ENCODE measurements at places on chromosomes 13 and 19.

DNA sequence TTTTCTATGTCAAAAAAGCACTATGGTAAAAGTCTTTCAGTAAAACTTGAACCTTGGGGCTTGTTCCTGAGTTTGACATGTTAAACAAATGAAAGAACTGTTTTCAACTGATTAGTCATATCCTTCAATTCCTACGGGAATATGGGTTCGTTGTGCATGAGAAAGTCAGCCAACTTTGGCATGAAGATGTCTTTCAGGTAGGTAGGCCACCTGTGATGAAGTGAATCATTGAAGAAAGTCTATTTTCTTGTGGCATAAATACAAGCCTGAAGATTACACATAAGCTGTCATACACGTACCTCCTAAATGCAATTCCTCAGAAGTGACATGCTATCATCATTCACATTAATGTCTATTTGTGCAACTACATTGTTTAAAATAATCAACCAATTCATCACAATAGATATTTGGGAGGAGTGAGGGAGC, 513.0 kb downstream of the IRS2 start:
- DNase-seq = no peak

DNA sequence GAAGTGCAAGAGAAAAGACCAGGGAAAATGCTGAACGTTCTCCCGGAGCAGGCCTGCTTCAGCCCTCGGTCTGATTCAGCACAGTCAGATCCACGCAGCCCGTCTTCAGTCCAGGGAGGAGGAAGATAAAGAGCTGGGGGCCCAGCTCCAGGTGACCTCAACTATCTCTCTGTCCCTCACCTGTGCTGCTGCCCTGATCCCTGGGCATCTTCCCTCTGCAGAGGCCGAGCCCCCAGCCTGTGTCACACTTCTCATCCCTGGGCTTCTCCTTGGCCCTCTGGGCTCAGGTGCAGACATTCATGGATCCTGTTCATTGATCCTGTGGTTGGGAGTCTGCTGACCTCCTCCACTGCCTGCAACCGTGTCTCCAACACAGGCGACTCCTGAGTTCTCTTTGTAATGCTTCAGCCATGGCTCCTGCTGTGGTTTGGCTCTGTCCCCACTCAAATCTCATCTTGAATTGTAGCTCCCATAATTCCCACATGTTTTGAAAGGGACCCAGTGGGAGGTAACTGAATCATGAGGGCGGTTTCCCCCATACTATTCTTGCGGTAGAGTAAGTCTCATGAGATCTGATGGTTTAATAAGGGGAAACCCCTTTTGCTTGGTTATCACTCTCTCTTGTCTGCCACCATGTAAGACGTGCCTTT, 27.9 kb downstream of the COL4A2 start:
- no peak for DNase-seq

GRCh38 chr19:53389978-53390377, 5.0 kb upstream of the ZNF765 start:
- no peak for DNase-seq

DNA sequence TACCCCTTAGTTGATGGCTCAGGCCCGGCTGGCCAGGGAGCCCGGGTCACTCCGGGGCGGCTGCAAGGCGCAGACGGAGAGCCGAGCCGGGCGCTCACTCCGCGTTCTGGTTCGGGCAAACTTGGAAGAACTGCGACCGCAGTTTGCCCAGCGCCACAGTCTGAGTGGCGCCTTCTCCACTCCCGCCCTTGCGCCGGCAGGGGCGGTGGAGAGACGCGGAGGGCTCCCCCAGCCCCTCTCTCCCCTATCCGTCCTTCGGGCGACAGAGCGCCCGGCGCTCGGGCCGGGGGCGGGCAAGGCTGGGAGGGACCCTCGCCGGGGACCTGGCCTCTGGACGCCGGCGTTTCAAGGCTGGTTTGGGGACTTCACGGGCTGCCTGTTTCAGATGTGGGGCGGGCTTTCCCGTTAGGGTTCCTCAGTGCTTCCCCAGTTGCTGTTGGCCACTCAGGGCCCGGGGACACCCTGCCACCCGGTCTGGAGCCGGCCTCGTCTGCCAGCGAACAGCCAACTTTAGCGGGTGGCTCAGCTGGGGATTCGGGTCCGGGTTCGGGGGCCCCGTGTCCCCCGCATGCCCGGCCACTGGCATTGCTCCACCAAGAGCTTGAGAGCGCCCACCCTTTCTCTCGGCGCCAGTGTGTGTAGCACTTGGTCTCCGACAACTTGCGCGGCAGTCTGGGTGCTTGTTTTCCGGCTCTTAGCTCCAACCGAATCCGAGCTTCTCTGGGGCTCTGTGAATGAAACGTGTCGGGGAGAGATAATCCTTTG, 1.5 kb downstream of the GPC6 start:
- DNase-seq = no peak

DNA sequence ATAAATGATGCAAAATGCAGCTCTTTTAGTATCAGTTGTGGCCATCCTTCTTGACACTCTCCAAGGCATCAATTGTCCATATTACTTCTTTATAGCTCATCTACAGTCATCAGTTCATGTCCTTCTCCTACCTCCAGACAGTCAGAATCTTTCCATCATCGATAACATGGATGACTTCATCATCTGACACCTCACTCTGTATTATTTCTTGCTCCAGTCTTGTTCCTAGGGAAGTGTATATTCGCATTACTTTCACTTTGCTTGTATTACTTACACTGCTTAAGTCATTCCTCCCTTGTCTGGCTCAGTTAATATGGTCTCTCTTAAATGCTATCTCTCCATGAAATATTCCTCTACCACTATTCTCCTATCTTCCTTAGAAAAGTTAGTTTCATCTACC, 999.1 kb upstream of the SLC10A2 start:
- DNase-seq = no peak

DNA sequence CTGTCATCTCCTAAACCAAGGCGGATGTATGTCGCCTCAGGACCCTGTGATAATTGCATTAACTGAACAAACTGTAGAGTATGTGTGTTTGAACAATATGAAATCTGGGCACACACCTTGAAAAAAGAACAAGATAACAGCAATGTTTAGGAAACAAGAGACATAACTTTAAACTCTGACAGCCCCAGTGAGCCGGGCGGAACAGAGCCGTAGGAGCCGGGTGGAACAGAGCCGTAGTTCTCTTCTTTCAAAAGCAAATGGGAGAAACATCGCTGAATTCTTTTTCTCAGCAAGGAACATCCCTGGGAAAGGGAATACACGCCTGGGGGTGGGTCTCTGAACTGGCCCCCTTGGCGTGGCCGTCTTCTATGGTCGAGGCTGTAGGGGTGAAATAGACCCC, 31.8 kb upstream of the ZNF675 start:
- no peak for DNase-seq

DNA sequence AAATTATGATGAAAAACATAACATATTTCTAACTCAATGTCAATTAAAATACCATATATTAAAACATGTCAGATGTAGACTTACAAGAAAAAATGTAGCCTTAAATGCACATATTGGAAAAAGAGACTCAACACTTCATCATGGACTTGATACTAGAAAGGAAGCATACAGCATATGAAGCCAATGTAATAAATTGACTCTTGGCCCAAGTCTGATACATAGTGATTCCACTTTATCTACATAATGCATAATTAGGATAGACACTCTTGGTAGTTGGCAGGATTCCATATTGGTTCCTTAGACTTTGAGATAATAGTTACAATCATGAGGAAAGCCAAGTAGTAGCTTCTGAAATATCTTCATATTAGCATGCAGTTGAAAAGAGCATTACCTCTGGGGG, 1067.0 kb downstream of the PCDH17 start:
- no peak for DNase-seq

DNA sequence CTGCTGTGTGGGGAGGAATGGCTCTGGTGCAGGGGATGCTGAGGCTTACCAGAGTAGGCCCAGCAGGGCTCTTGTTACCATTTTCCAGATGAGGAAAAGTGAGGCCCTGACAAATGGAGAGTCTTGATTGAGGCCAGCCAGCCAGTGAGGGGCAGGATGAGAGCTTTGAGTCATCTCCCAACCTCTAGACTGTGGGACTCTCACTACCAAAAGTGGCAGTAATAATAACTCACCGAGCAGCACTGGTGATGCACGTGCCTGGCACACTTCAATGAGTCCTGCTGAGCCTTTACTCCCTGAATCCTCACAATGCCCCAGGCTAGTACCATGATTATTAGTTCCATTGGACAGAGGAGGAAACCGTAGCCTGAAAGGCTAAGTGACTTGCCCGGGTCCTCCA, 7.8 kb downstream of the CIC start:
- no peak for DNase-seq

- peak; percentile 80 for DNase-seq
These were observed 8.0 kb downstream of the LILRB4 start for GRCh38 chr19:54670576-54671357.

- DNase-seq = no peak
These were observed 316.2 kb downstream of the MTUS2 start for GRCh38 chr13:29136341-29136740.

DNA sequence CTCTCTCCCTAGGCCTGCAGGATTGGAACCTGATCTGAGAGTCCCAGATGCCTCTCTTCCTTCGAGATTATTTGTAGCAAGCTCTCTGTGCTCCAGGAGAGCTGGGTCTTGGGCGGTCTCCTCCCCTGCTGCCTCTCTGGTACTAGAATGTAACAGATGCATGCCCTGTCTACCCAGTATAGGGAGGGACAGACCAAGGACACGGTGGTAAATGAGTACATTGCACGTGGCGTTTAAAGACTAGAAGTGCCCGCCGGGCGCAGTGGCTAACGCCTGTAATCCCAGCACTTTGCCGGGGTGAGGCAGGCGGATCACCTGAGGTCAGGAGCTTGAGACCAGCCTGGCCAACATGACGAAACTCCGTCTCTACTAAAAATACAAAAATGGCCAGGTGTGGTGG, 11.7 kb downstream of the SLC27A1 start:
- no peak for DNase-seq

DNA sequence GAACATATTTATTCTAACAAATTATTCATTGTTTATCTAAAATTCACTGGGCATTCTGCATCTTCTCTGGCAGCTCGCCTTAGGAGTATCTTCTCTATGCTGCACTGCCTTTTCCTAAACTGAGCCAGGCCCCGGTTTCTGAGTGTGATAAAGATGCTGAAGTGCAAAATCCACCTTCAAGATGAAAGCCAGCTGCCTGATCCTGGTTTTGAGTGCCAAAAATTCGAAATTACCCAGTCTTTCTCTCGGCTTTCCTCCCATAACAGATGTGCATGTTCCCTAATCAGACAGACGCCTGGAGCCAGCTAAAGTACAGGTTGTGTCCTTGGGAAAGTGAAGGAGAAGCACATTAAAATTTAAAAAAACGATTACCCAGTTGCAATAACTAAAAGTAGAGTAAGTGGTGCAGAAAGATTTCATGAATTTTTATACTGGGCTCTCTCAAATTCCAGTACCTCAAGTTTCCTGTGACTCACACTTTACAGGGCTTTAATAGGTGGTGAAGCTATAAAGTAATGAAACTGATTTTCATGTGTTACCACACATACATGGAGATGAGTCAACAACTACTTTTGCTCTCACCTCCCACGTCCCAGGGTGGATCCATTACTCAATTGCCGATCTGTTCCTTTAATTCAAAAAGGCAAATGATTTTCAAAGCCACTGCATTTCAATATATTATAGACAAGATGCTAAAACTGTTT, 65.0 kb upstream of the GTF2F2 start:
- DNase-seq = peak; percentile 46

DNA sequence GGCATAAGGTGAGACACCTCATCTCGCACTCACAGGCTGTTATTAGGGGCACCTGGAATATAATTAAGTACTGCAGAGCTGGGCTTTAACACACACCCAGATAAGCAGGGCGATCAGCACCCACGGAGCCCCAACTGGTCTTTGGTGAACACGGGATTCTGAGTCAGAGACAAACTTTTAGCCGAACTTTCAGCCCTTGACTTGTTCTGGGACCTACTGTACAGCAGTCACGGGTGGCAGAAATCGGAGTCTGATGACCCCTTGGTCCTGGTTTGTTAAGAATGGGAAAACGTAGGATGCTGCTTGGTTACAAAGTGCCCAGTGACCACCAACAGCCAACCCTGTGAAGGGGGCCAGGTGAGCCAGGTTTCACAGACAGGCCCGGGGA, 9.0 kb downstream of the SH3GL1 start:
- no peak for DNase-seq

- DNase-seq = no peak
These were observed 8.1 kb downstream of the MRPL4 start for GRCh38 chr19:10260141-10260584.

GRCh38 chr13:91516799-91517198, 118.4 kb downstream of the GPC5 start:
- DNase-seq = no peak

DNA sequence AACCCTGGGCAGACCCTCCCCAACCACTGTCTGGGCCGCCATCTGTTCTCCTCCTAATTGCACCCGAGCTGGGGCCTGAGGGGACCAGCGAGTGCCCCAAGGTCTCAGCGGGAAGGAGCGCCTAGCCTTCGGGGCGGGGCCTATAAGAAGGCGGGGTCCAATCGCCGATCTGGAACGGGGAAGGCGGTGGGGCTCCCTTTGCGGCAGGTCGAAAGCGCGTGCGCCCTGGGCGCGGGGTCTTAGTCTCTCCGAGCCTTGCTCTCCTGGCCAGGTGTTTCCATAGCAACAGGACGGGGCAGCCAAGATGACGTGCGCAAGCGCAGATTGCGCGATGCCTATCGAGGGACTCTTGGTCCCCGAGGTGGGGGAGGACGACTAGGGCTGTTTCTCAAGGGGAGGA, 2.8 kb downstream of the MAST1 start:
- DNase-seq = no peak

- DNase-seq = peak; percentile 34
These were observed 12.3 kb upstream of the DNMT1 start for GRCh38 chr19:10207026-10207425.

- DNase-seq = no peak
These were observed 798 bp upstream of the COX6B2 start for GRCh38 chr19:55355213-55355821.

DNA sequence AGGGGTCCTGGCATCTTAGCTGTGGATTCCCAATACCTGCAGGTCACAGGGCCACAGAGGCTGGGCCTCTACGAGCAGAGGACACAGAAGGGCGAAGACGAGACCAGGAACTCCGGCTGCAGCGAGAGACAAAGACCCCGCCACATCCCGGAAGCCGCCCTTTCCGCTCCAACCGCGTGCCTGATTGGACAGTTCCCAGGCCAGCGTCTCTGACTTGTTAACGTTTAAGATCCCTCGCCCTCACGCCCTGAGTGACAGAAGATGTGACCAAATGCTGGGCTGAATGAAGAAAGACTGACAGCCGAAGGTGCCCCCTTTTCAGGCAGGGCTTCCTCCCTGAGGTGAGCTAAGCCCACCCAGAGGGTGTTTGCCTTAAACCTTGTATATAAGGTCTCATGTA, at the start of gene ZNF98:
Gene ZNF98, minus strand, starts transcription at position 136 of the 400 bp plus-strand sequence. Its CDS starts 122 bp downstream, at position 14.
- no peak for DNase-seq

DNA sequence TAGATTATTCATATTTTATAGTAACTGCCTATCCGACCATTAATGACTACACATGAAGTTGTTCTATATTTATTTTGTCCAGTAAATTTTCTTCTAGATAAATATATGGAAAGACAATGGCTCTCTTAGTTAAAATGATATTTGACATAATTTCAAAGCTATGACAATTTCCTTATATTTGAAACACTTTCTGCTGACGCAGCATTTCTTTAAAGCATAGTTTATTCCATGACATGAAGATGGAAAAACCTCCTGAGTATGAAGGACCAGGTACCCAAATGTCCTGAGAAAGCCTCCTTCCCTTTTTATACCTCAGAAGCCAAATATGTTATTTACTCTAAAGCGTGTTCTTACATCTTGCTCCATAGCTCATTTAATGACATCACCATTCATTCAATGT, 831.6 kb downstream of the EFNB2 start:
- no peak for DNase-seq

GRCh38 chr19:40365613-40366401, 17.3 kb downstream of the PLD3 start:
- peak; percentile 67 for DNase-seq
